Activated CD4-positive, alpha-beta T cell treated with anti-CD3 and anti-CD28 coated beads, Interleukin-2, amount 10 ng/mL, durations not matched to agents 24 days and 14 days (primary cell): ENCODE measurements at places on chromosomes 7 and 10. TPM values are rescaled to one million over a fixed set of nuclear protein-coding genes. Genes with fewer than 3 reads are reported as not detected.

- DNase-seq, result no peak
Measured at GRCh38 chr10:28983799-28984198, 305.1 kb upstream of the LYZL1 start.

DNA sequence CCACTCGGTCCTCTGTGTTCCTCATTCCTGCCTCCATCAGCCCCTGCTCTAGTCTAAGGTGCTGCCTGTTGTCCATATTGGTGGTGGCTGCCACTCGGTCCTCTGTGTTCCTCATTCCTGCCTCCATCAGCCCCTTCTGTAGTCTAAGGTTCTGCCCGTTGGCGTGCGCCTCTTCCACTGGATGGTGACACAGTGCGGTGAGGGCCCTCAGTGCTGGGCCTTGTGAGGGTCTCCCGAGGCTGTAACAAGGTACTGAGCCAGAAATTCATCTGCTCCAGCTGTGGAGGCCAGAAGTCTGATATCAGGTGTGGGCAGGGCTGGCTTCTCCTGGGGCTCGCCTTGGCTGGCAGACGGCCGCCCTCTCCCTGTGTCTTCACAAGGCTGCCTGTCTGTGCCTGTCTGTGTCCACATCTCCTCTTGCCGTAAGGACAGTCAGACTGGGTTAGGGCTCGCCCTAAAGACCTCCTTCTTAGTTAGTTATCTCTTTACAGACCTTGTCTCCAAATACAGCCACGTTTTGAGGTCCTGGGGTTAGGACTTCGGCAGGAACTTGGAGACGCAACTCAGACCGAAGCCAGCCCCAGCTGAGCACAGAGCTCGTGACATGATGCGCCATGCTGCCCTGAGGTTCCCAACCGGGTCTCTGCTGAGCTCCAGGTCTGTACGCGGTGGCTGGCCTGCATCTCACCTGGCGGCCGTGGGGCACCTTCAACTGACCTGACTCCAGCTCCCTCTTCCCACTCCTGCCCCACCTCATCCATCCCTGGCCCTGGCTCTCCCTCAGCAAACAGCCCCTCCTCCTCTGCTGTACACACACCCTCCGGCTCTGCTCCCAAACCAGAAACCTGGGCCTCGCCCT is 181.4 kb upstream of the SHH start:
- no peak for DNase-seq

The XPNPEP1 gene
- 98.9 and 105 TPM in 2 replicates for total RNA-seq

DNA sequence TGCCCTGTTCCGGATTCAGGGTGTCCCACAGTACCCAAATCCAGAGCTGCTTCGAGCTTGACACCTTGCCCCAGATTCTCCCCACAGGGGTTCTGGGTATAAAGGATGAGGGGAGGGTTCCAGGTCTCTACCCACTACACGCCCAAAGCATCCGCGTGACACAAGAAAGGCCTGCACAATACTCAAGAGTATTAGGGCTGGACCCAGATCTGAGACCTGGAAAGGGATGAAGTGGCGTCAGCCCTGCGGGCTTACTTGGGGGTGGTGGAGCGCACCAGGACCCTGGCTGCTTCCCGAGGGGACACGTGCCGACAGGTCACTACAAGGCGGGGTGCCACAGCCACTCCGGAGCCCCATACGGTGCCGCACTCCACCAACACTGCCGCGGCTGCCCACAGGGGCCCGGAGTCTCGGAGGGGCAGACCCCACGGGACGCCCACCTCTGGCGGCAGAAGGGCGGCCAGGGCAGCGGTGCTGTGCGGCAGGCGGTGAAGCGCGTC is 1.3 kb downstream of the TYSND1 start:
- no peak for DNase-seq

DNA sequence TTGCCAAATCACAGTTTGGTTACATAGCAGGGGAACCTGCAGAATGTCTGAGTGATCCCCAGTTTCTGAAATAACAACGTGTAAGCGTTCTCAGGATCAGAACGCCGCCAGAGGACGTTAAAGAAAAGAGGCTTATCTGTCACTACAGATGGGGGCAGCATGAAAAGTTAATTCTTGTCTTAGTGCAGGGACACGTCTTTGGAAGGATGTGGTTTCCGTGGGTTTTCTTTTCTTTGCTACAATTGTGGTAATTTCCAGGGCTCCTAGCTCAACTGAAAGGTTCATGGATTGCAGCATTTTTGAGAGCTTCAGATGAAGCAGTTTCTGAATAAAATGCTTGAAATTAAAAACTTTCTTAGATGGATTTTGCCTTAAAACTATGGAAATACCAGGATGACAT is 106.6 kb downstream of the PRKCQ start:
- DNase-seq, result peak; percentile 92

DNA sequence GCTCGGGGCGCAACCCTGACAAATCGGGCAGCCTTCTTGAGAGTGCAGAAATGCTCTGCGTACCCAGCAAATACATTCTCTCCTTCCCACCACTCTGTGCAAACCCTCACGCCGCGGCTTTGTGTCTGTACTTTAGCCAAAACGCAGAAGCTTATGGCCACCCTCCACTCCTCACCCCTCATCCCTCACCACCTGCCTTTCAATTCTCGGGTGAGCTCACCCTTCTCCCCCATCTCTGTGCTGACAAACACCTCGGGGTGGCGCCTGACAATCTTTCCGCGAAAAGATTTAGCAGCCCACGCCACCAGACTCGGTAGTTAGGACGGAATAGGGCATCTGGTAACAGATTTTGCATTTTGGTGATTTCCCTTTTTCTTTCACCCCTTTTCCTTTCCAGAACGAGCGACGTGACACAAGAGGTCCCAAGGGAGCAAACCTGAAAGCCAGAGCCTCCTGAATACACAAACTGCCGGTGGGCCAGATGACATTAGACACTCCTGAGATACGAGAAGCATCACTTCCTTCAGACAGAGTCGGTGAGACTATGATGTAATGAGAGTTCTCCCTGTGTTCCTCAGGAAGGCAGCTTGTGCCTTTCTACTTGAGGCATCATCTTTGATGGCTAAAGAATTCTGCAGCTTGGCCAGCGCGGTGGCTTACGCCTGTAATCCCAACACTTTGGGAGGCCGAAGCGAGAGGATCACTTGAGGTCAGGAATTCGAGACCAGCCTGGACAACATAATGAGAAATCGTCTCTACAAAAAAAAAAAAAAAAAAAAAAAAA is 671 bp upstream of the ATAD1 start:
- peak; percentile 89 for DNase-seq

DNA sequence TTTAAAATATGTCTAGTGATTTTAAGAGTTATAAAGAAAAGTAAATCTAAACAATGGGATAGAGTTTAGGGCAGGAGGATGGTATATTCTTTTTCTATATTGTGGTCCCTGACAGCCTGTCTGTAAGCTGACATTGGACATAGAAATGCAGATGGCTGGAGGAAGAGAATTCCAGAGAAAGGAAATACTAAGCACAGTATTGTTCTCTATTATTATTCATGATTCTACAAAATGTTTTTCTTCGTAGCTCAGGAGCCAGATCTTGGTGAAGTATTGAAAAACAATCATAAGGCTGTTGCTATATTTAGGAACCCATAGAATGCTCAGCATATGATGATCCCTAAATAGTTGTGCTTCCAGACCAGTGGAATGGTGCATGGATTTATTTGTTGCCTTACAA is 117.0 kb upstream of the FAM3C start:
- DNase-seq, result no peak

The NAT16 gene
- not detected in 2 replicates for total RNA-seq

DNA sequence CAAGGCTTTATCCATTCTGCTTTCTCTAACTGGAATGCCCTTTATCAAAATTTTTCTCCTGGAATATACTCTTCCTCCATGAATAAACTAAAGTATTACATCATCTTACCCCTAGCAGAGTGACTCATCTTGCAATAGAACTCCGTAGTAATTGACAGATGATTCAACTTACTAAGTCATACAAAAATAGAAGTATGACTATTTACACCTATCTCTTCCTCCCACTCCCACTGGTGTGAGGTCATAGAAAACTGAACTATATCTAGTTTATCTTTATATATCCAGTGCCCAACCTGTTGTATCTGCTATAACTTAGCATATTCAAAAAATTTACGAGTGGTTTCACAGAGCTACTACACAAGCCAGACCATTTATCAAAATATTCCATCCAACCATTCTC is 26.1 kb downstream of the ABCB1 start:
- no peak for DNase-seq

DNA sequence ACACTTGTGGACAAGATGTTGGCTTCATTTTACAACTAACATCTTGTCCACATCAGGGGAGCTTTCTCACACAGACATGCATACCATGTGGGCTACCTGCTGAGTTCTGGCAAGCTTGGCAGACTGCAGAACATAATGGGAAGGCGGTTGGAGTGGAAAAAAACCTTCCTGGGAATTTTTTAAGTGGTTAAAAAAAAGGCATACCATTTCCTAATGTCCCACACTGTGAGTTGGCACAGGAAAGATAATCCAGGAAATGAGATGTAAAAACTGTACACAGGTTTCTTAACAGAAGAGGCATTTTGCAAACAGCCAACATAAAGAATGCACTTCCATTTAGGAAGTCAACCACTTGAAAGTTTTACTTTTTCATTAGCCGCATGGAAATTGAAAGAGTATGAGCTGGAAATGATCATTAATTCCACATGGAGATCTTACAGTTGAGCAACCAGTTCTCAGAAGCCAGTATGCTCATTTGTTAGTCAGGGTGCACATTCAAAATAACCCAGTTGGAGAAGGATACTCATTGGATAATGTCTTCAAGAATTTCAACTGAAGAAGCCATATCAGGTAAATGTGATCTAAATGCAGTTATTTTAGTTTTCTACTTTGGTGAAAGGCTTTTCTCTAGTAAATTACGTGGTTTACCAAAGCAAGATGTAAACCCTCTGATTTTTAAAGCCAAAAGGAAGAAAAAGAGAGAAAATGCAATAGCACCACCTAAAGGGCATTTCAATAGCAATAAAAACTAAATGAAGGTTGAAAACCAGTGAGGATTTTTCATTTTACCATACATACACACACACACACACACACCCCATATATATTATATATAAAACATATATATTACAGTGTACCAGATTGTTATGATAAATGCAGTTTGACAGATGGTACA is 194.0 kb downstream of the TAX1BP1 start:
- DNase-seq, result no peak
